ENCODE measurements at places on chromosomes 13 and 19.

- DNase-seq = no peak
Measured at GRCh38 chr19:30699871-30700280, 327.7 kb downstream of the ZNF536 start.

- DNase-seq = peak; percentile 46
Measured at GRCh38 chr19:55638864-55639359, 1.9 kb upstream of the ZNF580 start.

- no peak for DNase-seq
Measured at GRCh38 chr19:50712833-50713232, 6.8 kb downstream of the SHANK1 start.

DNA sequence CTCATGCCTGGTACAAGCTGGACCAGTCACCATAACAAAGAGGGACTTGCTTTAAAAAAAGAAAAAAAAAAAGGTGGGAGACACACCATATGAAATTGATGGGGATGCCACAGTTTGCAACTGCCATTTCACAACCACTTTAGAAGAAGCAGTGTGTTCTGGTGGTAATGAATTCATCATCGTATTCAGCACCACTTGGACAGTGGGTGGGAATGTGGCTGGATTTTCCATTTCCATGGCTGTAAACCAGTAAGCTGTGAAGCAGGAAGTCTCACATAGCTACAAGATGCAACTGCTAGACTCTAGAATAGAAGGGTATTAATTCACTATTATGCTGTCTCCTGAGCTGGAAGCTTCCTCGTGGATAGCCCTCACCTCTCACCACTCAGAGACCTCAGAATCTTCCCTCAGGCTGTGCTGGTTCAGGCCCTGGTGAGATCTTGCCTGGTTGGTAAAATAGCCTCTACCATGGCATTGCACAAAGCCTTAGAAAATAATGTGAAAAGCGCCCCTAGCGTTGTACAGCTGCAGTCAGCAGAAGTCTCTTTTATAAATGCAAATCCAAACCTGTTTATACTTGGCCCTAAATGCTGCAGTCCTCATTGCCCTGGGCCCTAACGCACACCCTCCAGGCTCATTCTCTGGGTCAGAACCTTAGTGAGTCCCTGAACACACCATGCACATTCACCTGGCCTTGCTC lies 150.7 kb downstream of the KCTD15 start:
- no peak for DNase-seq

DNA sequence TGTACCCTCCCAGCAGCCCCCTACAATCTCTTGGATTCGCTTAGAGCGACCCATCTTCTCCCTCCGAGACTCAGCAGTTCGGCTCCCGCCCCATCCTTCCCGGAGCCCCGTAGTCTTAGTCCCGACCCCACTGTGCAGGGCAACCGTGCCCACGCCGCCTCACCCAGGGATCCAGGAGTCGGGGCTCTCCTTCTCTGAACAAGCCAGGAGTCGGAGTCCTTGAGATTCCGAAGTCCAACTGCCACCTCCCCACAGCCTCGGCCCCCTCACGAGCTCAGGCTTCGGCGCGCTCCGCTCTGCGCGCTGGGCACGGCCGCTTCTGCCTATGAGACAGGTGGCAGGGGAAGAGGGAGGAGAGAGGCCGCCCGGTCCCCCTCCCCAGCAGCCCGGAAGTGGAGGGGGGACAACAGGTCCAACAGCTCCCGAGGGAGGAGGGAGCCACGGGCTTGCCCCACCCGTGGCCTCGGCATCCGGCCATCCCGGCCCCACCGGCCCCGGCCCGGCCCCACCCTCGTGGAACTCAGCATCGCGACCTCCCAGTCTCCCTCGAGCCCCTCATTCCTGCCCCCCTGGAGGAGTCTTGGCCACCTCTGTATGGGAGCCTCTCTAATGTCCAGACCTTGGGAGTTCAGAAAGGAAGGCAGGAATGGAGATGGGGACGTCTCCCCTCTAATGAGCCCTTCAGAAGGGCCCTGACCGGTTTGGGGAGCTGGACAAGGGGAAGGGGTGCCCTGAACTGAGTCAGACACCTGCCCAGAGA lies at the start of gene PHLDB3:
Gene PHLDB3, minus strand, starts transcription at position 321 of the 760 bp plus-strand sequence. CDS start 628 bp downstream, outside the sequence.
- DNase-seq = peak; percentile 36

- DNase-seq = no peak
Measured at GRCh38 chr19:5436106-5436947, 18.9 kb upstream of the ZNRF4 start.

DNA sequence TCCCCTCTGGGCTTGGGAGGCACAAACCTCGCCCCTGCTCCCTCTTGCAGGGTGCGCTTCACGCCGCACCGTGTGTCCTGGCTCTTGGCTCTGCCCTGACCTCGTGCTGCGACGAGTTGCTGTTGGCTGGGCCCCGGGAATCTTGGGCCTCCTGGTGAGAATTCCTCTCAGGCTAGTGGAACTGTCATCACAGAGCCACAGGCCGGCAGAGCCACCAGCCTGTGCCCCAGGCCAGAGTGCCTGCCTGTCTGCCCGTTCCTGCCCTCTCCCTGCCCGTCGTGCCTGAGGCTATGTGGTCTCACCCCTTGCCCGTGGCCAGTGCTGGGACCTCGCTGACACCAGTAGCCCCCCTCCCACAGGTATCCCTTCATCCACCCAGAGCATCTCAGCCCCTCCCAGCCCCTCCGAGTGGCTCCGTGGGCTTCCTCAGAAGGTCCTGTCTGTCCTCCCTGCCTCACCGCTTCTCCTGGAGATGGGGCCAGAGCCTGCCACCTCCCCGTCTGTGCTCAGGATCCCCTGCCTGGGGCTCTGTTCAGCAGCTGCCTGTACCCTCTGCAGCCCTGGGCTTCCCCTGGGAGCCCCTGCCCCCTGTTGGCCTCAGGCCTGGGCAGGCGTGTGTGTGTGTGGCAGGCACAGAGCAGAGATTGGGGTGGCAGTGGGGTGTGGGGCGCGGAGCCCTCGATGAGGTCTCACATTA lies 13.3 kb downstream of the NDUFB7 start:
- DNase-seq = no peak

- no peak for DNase-seq
Measured at GRCh38 chr13:86445206-86445605, 646.0 kb upstream of the SLITRK6 start.

GRCh38 chr13:74443631-74444030 lies 309.4 kb upstream of the KLF12 start:
- DNase-seq = no peak

- no peak for DNase-seq
Measured at GRCh38 chr19:4754248-4754647, 30.6 kb upstream of the DPP9 start.

DNA sequence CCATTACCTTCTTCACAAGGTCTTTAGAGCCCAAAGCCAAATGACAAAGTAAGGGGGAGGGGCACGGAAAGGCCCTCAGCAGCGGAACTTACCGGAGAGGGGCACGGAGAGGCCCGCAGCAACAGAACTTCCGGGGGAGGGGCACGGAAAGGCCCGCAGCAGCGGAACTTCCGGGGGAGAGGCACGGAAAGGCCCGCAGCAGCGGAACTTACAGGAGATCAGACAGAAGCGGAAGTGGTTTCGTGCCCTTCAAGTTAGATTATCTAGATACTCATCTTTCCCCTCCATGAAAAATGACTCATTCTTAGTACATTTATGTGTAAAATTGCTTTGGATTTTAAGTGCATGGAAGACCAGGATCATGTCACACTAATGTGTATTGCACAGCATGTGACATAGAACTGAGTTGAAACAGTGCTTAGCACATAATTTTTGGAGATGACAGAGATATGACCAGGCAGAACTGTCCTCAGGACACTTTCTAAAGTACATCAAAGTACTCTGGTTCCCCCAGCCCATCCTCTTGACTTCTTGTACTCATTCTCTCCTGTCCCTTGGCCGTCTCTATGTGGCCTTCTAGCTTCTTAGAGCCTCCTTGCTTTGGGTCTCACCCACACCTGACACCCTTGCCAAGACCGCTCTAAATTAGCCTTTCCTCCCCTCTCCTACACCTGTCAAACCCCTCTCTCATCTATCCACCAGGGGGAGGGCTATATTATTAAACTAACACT lies 25.7 kb upstream of the TPTE2 start:
- DNase-seq = peak; percentile 56

DNA sequence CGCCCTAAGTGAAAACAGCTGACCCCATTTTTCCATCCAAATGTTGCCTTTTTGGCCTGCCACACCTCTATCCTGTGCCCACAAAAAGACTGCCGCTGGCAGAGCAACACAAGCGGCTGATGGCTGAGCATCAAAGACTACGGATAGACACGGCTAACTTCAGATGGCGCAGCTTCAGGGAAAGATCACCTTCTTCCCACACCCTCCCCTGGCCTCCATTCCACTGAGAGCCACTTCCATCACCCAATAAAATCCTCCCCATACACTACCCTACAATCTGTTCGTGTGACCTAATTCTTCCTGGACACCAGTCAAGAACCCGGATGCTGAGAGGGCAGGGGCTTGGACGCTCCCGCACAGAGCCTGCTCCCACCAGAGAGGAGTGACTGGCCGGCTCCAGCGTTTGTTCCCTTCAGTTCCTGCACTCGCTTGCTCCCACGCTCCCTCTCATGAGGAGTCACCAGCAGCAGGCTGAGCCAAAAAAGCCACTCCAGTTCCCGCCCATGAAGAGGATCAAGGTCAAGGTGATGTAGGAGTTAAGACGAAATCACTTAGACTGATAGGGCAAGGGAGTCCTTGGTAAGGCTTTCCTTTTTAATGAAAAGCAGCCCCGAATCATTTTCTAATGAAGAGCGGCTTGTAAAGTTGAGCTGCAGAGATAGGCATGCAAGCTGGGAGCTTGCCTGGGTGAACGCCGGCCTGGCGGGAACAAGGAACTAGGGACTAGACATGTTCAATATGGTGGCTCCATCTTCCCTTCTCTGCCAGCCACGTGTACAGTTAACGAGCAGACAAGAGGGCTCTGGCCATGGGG lies 35.7 kb downstream of the TSKS start:
- DNase-seq = no peak

DNA sequence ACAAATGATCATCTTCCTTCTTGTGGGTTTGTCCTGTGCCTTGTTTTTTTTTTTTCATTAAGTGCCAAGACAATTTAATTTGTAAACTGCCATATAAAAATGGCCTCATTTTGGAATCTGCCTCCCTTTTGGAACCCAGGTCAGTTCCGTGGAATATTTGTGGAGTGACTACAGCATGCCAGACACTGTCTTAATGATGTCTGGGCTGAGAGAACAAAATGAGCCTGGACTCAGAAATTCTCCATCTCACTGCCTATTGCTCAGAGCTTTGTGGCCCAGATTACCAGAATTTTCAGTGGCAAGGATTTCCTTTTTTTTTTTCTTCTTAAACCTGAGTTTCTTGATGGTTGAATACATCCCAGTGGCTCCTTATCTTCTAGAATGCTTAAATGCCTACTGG lies 340.6 kb downstream of the ENOX1 start:
- DNase-seq = no peak

DNA sequence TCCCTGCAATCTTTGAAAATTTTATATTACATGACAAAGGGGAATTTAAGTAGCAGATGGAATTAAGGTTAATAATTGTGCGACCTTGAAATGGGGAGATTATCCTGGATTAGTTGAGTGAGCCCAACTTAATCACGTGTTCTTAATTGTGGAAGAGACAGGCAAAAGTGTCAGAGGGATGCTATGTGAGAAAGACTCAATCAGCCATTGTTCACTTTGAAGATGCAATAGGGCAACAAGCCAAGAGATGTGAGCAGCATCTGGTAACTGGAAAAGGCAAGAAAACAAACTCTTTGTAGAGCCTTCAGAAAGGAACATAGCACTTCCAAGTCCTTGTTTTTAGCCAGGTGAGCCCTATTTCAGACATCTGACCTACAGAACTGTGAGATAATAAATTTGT lies 247.7 kb downstream of the SLITRK1 start:
- no peak for DNase-seq

- DNase-seq = no peak
Measured at GRCh38 chr19:48591021-48591420, 15.5 kb upstream of the SPACA4 start.

- DNase-seq = no peak
Measured at GRCh38 chr19:5913739-5914357, at the start of gene CAPS. Gene CAPS (plus strand): TSS chr19:5914254. CDS start chr19:5914407, 153 bp downstream.

DNA sequence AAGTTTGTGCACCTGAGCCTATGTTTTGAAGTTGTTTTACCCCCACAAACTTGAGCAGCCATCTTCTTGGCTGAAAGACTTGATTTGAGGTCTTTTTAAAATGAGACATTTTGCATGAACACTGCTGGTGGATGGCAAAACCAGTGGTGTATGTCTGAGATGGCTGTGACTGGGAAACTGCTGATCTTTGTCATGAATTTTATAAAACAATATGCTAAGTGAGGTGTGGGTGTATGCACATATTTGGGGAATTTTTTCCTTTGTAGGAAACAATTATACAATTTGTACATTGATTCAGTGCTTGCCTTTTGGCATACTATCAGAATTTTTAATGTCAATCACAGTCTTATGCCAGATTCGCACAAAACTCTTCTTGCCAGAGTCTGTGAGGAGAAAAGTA lies 52.5 kb downstream of the ZAR1L start:
- DNase-seq = no peak

GRCh38 chr19:38543807-38544568 lies 73.8 kb downstream of the MAP4K1 start:
- DNase-seq = no peak

DNA sequence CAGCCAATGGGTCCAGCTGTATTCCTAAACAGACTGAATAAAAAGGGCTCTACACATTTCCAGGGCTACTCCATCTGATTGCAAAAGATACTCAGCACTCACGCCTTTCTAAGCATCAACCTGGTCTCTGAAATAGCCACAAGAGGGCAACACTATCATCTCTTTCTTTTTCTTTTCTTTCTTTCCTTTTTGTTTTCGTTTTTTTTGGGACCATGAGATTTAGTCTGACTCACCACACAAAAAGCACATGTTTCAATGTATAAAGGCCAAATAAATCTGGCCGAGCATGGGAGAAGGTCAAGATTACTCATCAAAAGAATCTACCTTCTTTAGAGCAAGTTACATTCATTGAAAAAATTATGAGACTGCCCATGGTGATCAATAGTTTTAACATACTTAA lies 805.6 kb upstream of the ARGLU1 start:
- no peak for DNase-seq

GRCh38 chr13:109644956-109645355 lies 141.4 kb downstream of the IRS2 start:
- DNase-seq = no peak

- DNase-seq = no peak
Measured at GRCh38 chr19:50003810-50004419, 21.3 kb downstream of the VRK3 start.

GRCh38 chr13:47474839-47475238 lies 526.2 kb downstream of the SUCLA2 start:
- no peak for DNase-seq

GRCh38 chr19:19209372-19209771 lies 2.4 kb upstream of the NCAN start:
- no peak for DNase-seq

- no peak for DNase-seq
Measured at GRCh38 chr13:106507560-106508274, 27.7 kb downstream of the EFNB2 start.

DNA sequence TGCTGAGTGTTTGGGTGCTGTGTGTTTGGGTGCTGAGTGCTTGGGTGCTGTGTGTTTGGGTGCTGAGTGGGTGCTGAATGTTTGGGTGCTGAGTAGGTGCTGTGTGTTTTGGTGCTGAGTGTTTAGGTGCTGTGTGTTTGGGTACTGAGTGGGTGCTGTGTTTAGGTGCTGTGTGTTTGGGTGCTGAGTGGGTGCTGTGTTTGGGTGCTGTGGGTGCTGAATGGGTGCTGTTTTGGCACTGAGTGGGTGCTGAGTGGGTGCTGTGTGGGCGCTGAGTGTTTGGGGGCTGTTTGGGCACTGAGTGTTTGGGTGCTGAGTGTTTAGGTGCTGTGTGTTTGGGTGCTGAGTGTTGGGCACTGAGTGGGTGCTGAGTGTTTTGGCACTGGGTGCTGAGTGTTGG lies 48.5 kb upstream of the F7 start:
- no peak for DNase-seq

GRCh38 chr13:23554000-23554399 lies 16.2 kb upstream of the TNFRSF19 start:
- no peak for DNase-seq
